SIG-M5 (cell line): ENCODE measurements at places on chromosomes 7 and 10.

DNA sequence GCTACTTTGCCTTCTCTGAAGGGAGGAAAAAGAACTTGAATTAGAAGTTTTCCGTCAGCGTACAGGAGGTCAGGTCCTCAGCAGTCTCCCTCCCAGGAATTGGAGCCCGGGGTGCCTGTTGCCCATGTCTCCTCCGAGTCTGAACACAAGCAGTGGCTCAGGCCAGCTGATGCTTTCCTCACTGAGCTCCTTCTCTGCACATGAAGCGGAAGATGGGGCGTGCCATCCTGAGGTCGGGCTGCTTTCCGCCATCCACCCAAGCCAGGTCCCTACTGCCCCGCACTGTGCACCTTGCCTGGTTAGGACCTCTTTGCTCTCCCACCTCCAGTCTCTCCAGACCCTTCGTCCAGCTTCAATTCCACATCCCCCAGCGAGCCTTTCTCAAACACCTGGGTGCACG, 237.5 kb downstream of the CELF2 start:
- no peak for DNase-seq

DNA sequence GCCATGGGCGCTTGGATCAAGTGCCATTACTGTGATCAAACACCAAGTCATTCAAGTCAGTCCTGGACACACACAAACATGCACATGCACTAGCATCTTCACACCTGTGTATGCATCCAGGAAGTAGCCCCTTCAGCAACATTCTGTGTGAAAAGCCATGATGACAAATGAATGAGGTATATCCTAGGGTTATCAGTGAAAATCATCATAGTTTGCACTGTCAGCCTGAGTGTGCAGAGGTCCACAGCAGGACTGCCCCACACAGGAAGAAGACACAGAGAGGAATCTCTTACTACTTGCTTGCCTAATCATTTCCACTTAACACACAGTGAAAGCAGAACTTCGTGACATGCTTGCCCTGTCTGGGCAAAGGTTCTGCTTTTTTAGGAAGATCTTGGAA, 184.0 kb upstream of the ADO start:
- peak; percentile 57 for DNase-seq

DNA sequence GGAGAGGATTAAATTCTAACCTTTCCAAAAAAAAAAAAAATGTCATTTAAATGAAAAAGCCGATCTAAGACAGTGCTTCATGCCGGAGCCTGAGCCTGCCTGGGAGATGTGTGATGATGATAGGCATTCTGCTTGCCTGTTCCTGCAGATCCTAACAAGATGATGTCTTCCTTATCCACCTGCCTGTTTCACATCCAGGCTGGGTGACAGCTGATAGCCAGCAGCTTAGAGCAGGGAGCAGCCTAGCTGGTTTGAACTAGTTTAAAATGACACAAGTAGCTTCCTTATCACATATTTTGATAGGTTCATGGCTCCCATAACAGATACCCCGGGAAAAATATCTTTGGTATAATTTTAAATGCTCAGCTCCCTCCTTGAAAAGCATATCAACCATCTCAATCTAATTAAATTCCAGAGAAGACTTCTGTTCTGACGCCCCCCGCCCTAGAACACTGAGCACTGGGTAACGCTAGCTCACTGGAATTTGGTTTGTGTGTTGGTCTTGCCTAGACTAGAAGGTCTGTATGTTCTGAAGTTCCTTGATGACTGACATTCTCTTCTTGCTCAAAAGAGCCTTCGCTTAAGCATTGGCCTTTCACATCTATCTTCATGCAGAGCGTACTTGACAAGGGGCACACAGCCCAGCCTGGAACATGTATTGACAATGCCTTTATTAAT, 96.9 kb upstream of the FGFR2 start:
- DNase-seq = no peak

GRCh38 chr7:141013345-141013715, 1.4 kb downstream of the MRPS33 start:
- no peak for DNase-seq

GRCh38 chr10:92826061-92826460, 22.3 kb upstream of the EXOC6 start:
- DNase-seq = no peak

DNA sequence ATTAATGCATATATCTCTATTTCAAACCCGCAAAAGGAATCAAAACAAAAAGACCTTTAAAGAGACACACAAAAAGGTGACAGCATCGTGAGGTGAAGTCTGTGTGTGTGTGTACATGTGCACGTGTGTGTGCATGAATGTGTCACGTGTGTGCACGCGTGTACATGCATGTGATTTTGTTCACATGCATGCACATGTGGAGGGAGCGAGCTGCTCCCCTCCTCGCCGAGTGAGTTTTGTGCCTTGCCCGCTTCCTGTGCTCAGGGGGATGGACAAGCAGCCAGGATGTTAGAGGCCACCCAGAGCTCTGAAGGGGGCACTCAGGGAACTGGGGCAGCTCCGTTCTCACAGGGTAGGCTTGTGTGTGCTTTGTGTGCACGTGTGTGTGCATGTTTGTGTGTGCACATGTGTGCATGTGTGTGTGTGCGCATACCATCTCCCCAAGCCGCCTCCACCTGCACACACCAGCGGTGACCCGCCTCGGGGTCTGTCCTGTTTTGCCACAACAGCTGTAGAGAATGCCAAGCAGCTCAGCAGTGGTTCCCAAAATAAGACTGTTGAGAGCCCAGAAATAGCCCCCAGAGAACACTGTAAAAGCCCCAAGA, 191.2 kb downstream of the PTPRN2 start:
- no peak for DNase-seq

- no peak for DNase-seq
Measured at GRCh38 chr7:4241791-4242190, 440.3 kb upstream of the FOXK1 start.

DNA sequence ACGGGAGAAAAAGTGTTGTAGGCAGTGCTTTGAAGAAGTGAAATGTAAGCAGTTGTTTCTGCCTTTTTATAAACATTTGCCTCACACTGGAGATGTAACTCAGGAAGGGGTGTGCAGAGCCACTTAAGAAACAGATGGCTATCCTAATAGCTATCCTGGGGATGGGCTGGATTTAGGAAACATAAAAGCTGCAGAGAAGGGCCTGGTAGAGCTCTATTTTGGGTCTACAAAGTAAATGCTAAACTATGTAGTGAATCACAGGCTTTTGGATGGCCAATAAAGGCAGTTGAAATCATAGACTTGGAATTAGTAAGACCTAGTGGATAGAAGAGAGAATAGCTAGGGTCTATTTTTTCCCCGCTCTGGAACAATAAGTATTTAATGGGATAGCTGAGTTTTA, 79.9 kb upstream of the AGR3 start:
- no peak for DNase-seq

GRCh38 chr7:152602962-152603361, 73.0 kb downstream of the XRCC2 start:
- no peak for DNase-seq

- no peak for DNase-seq
Measured at GRCh38 chr7:110317541-110318265, 773.2 kb upstream of the LRRN3 start.

- DNase-seq = no peak
Measured at GRCh38 chr7:116986611-116987565, 33.6 kb downstream of the ST7 start.

- no peak for DNase-seq
Measured at GRCh38 chr10:27134371-27134770, 19.8 kb downstream of the YME1L1 start.

- no peak for DNase-seq
Measured at GRCh38 chr7:22730066-22730710, 3.2 kb downstream of the IL6 start.

- no peak for DNase-seq
Measured at GRCh38 chr7:4018601-4019316, 663.3 kb upstream of the FOXK1 start.

DNA sequence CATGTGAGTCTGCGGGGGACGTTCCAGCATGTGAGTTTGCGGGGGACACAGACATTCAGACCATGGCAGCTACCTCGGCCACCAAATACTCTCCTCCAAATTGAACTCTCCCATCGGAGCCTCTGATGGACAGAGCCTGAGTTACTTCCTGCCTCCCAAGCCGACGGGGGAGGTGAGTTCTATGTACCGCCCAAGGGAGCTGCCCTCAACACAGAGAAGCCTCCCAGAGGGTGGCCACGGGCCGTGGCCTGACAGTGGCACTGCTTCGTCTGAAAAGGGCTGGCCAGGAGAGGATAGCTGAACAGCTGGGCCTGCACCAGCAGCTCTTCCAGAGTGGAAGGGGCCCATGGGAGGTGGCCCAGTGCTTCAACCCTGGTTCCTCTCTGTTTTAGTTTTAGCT, 274.5 kb upstream of the PPP2R2D start:
- DNase-seq = no peak

DNA sequence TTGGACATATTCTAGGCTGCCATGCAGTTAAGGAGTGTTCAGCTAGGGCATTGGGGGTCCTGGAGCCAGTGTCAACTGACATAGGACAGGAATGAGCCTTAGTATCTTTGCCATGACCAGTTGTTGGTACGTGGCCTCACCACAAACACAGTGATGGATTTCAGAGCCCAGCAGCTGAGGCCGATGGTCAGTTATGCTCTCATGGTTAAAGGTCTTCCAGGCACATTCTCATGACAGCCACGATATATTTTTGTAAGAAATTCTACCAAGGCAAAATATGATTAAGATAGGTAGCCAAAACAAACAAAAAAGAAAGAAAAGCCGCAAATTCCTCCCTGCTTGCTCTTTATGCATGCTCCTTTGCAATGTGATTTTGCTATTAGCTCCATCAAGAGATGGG, 47.8 kb downstream of the CDHR3 start:
- no peak for DNase-seq

- no peak for DNase-seq
Measured at GRCh38 chr10:126302476-126302756, 85.9 kb downstream of the ADAM12 start.

GRCh38 chr7:137772748-137773147, 74.0 kb downstream of the DGKI start:
- no peak for DNase-seq

- no peak for DNase-seq
Measured at GRCh38 chr7:76071316-76072242, 23.7 kb downstream of the MDH2 start.

DNA sequence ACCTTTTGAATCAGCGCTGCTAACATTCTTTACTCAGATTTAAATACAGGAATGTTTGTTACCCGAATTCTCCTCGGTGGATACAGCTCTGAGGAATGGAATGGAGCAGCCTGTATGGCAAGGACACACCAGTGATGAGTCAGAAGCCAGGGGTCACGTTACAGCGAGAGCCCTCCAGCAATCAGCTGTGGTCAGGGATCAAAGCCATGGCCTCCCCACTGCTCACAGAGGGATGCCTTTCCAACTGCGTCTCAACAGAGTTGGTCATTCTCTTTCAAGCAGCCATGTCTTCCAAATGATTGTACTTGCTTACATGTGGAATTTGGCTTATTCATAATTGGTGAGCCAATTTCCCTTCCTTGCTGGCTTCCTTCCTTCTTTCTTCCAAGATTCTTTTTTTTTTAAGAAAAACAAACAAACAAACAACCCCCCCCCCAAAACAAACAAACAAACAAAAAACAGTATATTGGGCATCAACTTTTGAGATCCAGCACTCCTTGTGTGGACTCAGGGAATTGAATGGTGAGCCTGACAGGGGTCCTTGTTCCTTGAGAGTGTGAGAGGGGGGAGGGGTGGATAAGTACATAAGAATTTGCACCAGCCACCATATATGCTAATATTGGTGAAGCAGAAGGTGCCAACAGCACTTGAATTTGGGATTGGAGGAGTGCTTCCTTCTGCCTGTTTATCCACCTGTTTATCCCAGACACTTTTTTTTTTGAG, 100.2 kb downstream of the ATXN7L1 start:
- DNase-seq = no peak

DNA sequence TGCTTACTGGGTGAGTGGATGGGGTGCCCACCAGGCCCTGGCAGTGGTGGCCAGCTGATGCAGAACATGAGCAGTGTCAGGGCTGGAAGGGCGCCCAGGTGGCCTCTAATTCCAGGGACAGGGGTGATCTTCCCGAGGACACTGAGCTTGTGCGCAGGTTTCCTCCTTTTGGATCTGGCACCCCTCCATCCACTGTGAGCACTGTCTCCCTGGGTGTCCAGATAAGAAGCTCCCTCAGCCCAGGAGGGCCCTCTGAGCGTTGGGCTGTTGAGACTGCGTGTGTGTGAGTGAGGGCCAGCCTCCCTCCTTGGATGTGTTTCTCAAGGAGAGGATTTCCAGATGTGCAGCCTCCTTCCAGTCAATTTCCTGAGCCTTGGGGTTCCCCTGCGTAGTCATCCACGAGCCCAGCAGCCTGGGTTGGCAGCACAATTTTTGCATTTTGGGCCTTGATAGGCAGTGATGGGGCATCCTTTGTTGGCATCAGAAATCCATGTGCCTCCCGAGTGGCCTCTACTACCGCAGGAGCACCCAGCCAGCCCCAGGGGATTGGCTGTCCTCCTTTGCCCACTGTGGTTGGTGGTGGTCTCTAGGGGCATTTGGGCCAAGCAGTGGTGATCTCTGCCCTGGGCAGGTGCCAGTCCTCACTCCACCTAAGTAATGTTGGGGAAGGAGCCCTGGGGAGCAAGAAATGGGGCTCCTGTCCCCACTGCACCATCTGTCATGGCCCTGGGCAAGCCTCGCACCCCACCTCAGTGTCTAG, 20.9 kb upstream of the BTBD16 start:
- DNase-seq = no peak

DNA sequence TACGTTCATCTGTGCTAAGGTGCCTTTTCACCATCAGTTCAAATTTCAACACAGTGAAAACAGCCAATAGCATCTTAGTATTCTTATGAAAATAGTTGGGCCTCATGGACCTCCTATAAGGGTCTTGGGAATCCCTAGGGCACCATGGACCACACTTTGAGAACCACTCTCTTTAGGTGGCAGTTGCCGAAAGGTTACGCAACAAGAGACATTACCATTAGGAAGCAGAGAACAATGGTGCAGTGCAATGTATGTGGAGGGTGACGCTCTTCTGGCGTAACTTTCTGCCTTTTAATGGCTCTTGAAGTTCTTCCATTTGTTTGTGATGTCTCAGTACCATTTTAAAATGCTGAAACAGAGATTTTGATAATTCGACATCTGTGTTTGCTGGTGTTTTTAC, 131.1 kb downstream of the CNNM2 start:
- DNase-seq = no peak

GRCh38 chr7:36710186-36710791, 14.0 kb downstream of the AOAH start:
- no peak for DNase-seq

GRCh38 chr10:55091691-55092328, 290.8 kb upstream of the PCDH15 start:
- DNase-seq = no peak

DNA sequence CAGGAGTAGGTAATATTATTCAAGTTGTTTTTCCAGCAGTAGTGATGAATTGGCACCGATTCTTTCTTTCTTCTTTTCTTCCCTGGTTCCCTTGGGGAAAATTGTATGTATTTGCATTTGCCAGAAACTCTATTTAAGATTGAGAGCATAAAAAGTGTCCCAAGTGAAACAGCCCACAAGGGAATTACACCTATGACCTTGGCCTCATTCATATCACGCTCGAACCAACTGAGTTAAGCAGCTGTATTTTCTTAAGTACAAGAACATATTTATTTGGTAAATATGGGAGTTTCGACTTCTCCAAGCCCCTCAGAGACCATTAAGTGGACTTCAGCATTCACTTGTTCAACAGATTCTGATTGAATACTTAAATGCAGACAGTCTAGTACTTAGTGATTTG, 54.1 kb upstream of the MET start:
- no peak for DNase-seq

GRCh38 chr10:85611093-85611740, 755.4 kb downstream of the GRID1 start:
- DNase-seq = no peak
